ENCODE measurements at places on chromosomes 12 and 14.

DNA sequence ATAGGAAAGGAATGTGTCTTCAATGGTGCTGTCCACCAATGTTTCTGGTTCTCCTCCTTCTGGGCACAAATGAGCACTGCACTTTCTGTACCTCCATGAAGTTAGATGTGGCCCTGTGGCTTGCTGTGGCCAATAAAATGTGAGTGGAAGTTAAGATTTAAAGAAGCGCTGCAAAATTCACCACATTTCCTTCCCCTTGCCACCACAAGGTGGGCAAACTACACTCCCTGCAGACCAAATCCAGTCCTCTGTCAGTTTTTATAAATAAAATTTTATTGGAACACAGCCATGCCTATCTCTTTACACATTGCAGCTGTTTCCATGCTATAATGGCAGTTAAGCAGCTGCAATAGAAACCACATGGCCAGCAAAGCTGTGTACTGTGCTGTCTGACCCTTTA is 141.4 kb upstream of the TMPO start:
- no peak for DNase-seq

DNA sequence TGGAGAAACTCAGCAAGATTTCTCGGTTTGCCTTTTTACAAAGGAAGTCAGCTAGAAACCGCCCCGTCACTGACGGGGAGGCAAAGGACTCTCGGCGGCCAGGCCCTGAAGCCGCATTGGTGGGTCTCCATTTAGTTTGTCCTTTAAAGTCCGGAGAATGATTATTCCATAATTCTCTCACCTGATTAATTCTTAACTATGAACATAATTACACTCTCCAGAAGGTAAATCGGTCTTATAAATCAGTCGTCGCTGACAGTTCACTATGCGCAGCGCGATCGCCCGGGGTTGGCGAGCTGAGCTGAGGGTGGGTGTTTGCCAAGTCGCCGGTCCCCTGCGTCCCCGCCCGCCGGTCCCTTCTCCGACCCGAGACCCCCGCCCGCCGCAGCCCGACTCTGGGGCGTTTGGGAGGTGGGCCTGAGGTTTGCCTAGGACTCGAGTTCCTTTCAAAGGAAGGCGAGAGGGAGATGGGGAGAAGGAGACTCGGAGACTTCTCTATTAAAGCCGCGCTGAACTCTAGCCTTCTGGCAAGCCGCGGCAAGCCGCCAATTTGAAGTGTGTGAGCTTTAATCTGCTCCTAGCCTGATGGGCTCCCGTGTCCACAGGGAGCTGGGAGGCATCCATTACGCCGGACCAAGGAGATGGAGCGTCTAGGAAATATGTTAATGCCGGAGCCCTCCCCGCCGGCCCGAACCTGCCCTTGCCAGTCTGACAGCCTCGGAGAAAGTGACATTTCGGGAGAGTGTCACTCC is 392.9 kb downstream of the NOVA1 start:
- no peak for DNase-seq

- no peak for DNase-seq
Observed at GRCh38 chr14:50545618-50546017, 13.2 kb upstream of the MAP4K5 start.

GRCh38 chr14:87066221-87066817 is 926.7 kb downstream of the GALC start:
- no peak for DNase-seq

GRCh38 chr14:41609704-41610183 is 3.1 kb downstream of the LRFN5 start:
- DNase-seq: no peak

- no peak for DNase-seq
Observed at GRCh38 chr12:116138781-116139180, 138.7 kb downstream of the MED13L start.

GRCh38 chr12:91948504-91948903 is 197.1 kb downstream of the BTG1 start:
- no peak for DNase-seq

- no peak for DNase-seq
Observed at GRCh38 chr12:102512523-102512922, 32.2 kb upstream of the IGF1 start.

DNA sequence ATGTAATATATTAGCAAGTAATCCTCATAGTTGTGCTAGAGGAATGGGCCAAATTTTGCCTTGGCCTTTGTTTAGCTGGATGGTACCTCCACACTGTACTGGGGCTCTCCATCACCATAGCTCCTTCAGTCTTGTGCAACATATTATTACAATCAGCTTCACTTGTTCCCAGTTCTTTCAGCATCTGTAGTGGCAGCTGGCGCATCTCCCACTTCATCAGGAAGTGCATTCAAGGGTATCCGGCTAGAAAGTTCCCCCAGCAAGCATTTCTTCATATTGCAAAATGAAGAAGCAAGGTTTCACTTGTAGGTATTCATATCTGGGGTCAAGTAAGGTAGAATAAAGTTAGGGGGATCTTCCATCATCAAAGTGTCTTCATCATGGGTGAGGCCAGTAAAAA is 123.7 kb downstream of the IGF1 start:
- no peak for DNase-seq

DNA sequence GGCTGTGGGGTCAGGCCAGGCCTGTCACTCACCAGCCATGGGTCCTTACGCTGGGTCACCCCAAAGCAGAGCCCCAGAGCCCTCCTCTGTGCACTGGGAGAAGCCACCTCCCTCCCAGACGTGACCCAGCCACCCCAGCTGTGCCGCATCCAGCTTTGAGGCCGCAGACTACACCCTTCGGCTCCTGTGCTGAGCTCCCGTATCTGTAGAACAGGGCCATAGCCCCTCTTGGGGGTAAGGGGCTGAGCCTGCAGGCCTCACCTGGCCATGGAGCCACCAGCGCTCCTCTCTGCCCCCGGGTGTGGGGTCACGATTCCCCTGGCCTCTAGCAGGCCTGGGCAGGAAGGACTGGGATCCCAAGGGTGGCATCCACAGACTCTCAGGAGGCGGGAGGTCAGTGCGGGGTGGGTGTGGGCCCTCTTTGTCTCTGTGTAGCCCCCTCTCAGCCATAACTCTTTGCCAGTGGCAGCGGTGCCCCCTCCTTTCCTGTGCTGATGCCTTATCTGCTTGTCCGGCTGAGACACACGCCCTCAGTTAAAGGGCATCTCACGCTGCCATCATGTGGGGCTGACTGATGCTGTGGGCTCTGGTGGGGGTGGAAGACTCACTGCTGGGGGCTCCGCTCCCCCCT is 16.3 kb downstream of the ASPG start:
- DNase-seq: no peak

DNA sequence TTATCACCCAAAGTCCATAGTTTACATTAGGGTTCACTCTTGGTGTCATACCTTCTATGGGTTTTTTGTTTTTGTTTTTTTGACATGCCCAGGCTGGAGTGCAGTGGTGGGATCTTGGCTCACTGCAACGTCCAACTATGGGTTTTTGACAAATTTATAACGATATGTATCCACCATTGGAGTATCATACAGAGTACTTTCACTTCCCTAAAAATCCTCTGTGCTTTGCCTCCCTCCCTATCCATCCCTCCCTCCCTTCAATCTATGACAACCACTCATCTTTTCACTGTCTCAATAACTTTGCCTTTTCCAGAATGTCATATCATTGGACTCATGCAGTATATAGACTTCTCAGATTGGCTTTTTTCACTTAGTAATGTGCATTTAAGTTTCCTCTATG is 139.0 kb upstream of the CCDC198 start:
- DNase-seq: no peak

DNA sequence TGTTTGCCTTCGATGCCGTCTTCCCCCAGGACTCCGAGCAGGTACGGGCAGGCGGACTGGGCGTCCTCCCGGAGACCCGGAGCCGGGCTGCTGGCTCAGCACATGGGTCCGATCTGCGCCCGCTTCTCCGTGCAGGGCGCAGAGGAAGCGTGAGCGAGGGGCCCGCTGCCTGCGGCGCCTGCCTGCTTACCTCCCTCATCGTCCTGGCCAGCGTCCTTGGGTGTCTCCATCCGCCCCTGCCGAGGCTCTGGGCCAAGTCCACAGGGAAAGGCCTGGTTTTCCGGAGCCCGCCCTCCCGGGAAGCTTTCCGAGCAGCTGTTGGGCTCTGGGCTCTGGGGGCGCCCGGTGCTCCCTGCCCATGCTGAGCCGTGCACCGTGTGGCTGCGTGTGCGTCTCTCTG is 33.5 kb downstream of the KIF26A start:
- no peak for DNase-seq

GRCh38 chr14:36901861-36902260 is 240.2 kb downstream of the PAX9 start:
- DNase-seq: no peak

DNA sequence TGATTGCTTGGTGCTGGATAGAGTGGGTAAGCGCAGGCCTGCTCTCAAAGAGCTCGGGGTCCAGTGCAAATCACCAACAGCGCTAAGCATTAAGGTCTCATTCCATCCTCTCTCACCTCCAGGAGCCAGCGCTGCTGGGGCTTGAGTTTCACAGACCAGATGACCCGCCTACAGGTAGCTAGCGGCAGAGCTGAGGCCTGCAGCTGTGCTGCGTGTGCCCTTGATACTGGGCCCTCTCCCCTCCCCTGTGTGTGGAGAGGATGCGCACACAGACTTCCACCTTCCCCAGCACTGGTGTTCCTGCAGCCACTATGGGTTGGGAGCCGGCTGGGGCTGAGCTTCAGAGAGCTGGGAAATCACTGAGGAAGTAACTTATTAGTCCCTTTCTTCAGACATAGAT is 149.9 kb downstream of the CALM1 start:
- DNase-seq: no peak

DNA sequence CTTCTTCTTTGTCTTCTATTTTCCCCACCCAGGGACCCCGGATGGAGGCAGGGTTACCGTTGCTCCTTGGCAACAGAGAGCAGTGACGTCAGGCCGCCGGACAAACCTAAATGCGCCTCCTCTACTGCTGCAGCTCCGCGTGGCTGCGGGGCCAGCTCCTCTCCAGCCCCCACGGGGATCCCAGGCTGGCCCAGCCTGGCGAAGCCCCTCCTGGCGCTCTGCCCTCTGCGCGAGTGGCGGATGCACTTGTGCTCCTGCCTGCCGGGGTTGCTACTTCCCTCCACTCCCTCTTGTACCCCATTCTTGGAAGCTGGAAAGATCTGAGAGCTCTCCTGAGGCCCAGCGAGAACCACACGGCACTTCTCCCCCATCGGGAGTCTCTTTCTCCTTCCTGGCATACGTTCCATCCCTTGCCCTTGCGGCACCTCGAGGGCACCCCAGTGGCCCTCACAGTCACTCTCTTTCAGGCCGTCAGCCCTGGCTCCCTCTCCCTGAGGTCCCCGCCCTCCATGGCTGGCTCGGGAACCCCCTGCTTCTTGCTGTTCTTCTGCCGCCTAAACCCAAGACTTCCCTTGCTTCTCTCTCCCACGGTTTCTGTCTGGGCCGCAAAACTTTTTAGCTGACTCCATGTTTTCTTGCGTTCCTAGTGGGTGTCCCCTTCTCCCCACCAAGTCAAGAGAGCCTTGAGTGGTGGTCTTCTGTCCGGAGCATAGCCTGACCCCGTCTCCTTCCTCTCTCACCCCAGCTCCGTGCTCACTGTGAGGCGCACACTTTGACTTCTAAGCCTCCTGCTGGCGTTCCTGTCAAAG is 121.7 kb downstream of the PAPOLA start:
- no peak for DNase-seq

DNA sequence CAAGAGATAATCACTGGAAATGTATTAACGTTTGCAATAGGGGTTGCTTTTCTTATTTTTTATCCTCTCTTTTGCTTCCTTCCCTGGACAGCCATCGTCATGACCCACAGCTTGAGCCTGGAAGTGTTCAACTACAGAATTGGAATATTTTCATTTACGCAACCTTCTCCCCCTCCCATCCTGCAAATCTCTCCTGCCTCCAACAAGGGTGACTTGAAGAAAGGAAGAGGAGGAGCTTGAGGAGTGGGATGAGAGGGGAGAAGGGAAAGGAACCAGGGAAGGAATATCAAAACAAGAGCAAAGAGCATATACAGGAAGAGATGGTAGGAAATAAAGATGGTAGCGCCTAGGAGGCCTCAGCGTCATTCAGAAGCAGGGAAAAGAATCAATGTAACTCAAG is 1.6 kb upstream of the MANSC4 start:
- no peak for DNase-seq

Data from stimulated activated CD8-positive, alpha-beta memory T cell treated with anti-CD3 and anti-CD28 coated beads, Interleukin-15, amount 100 ng/mL, for 4 hours (primary cell).